ENCODE measurements at places on chromosomes 1 and 21.

DNA sequence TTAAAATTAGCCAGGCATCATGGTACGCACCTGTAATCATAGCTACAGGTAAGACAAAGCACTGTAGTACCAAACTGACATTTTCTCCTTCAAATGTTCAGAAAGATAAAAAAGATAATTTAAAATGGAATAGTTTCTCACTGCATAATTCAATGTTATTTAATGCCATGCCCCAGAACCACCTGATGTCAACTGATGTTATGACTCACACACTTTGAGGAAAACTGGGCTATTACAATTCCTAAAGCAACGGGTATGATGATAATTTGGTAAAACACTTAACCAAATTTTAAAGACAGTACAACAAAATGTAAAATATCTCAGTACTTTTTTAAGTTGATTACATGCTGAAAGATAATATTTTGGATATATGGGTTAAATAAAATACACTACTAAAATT, 22.9 kb upstream of the PLEKHO1 start:
- no peak for DNase-seq

DNA sequence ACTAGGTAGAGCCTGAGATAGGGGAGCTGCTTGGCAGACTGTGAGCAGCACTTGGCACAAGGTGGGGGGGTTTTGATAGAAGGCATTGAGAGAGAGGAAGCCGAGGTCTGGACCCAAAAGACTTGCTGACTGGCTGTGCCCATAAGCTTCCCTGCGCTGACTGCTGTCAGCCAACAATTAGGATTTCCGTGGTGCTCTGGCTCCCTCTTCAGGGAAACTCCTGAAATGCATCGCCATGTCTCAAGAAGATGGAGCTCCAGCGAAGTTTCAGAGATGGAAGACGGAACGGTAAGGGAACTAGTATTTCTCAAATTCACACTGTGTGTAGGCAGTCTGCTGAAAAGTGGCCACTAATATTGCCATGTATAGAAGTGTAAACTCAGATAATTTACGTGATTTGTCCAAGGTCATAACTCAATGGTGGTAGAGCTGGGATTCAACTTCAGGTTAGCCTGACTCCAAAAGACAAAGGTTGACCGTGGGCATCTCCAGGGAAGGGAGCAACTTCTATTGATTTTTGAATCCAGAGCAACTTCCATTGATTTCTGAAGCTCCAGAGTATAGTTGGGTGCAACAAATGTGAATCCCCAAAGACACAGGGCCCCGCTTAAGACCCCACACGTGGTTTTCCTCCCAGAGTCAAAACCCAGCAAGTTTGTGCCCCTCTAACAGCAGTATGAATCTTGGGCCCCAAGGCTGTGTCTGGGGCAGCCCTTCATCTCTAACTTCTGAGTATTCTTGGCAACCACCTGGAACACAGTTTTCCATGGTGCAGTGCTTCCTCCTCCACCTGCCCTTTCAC, 44.5 kb upstream of the CRNN start:
- peak; percentile 69 for DNase-seq

DNA sequence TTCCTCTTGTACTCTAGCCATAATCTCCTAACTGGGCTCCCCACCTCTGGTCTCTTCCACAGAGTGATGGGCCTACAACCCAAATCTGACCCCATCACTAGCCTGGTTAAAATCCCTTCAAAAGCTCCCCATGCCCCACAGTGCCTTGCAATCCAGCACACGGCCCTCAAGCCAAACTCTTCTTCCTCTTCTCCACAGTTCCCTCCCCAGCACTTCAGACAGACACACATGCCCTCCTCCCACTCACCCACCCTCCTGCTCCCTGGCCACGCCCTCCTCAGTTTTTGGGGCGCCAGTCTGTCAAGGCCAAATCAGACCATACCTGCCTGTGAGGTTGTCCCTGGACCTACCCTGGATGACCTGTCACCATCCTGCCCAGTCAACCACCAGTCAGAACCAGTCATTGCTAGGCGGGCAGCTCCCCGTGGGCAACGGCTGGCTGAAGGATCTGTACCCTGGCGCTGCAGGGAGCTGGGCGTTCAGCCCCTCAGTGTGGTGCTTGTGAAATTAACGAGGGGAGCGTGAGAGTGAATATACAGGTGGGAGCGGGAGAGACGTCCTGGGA, 753 bp downstream of the C1orf210 start:
- no peak for DNase-seq

DNA sequence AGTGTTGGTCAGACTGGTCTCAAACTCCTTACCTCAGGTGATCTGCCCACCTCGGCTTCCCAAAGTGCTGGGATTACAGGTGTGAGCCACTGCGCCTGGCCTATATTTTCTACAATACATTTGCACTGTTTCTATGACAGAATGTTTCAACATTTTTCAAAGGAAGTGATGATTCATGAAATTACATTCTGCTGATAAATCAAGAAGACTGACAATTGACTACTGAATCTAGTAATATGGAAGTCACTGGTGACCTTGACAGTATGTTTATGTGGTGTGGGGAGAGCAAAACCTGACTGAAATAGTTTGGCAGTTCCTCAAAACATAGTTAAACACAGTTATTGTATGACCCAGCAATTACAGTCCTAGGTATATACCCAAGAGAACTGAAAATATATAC, 18.1 kb downstream of the LRIF1 start:
- DNase-seq, result no peak

DNA sequence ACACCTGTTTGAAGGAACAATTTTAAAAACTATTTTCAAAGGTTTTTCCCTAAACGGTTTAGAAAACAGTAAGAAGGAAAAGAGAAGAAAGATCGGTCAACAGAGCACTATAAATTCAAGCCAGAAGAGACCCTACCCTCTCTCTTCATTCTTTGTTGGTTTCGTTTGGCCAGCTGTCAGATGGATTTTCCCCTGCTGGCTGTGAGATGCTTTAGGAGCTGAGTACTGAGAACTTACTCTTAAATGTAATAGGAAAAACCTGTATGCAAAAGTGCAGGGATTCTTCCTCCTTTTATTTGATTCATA, 1.3 kb upstream of the TXNIP start:
- DNase-seq, result no peak

DNA sequence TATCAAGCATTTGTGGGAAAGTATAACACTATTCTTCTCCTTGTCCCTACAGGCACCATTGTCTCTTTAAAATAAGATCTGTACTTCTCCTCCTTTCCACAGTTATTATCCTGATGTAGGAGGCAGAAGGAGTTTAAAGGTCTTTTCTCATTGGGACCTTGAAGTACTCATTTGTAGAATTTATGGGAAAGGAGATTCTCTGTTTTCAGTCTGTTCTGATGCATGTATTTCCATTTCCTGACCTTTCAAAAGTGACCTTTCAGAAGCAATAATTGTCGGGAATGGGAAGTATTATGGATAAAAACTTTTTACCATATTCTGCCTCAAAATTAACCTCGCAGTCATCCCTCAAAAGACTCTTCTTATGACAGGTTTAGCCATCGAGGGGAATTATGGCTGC, 224.8 kb downstream of the CTH start:
- no peak for DNase-seq

GRCh38 chr21:20789729-20790500, 208.3 kb upstream of the NCAM2 start:
- DNase-seq, result no peak

GRCh38 chr1:29397981-29398380, 161.7 kb downstream of the PTPRU start:
- DNase-seq, result no peak

GRCh38 chr1:201356236-201356635, 21.2 kb downstream of the TNNT2 start:
- DNase-seq, result no peak

DNA sequence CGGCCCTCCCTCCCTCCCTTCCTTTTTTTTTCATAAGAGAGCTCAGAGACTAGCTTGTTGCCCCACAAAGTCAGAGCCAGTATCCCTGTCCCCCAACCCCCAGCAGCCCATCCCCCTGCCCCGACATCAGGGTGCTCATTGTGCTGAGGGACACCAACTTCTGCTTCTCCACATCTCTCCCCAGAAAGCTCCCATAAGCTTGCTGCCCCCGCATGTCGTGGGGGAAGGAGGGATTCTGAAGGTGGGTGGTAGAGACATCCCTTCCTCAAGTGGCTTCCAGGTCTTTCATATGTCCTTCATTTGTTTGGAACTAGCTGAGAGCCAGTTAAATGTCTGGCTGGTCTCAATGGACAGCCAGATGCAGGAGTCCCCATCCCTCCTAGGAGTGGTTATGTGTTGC, 41.2 kb downstream of the RHBG start:
- no peak for DNase-seq

DNA sequence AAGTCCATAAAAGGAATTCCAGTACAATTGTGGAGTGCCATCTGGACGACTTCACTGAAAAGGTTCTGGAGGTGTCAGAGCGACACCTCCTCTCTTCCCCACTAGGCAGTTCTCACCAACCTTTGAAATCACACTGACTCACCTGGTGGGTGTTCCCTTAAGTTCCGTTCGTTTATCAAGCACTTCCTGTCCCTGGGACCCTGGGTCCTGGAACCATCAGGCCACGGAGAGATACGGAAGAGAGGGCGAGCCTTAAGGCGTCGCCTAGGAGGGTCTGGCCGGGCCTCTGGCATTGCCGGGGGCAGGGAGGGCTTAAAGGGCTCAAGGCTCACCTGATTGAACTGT, 317 bp downstream of the SPAG17 start:
- no peak for DNase-seq

DNA sequence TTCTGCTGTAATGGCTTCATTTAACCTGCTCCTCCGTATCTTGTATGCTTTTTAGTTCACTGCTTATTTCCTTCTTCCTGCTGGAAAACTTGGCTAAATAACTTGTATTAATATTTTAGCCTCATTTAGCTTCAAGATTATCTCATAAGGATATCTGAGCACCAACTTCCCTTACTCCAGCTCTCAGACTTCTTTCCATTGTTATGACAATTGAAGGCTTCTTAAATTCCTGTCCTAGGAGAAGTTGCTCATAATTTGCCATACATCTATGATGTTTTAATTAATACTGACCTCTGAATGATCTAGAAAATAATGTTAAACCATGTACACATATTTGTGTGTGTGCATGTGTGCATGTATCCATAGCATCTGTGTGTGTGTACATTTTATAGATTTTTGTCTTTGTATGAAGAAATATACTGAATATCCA, 1524.4 kb upstream of the TPTE start:
- no peak for DNase-seq

GRCh38 chr1:59514061-59514909, 217.4 kb downstream of the FGGY start:
- DNase-seq, result no peak

- no peak for DNase-seq
Observed at GRCh38 chr1:24822887-24823286, 77.6 kb downstream of the CLIC4 start.

- DNase-seq, result no peak
Observed at GRCh38 chr21:41948078-41948895, 5.5 kb downstream of the C2CD2 start.

DNA sequence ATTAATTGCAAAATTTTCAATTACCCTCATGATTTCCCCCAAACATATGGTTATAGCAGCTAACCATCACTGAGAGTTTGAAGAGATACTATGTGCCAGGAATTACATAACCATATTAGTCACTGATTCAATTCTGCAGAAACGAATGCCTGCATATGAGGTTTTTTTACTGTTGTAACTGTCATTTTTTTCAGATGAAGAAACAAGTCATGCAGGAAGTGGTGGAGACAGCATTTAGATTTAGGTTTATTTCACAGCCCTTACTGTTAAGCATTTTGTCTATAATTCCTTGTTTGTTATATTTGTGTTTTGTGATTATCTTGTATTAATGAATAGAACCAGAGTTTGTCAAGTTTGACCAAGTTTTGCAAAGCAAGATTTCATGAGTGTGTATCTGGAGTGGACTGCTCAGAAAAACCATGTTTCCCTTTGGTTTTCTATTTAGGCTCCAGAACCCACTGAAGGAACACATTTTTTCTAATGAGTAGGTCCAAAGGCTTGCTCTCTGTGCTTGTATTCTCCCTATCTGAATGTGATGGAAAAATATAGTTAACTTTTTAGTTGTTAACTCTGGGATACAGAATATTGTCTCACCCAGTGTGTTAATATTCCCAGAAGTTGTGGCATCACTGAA, 308.5 kb upstream of the ADAMTS5 start:
- peak; percentile 74 for DNase-seq

DNA sequence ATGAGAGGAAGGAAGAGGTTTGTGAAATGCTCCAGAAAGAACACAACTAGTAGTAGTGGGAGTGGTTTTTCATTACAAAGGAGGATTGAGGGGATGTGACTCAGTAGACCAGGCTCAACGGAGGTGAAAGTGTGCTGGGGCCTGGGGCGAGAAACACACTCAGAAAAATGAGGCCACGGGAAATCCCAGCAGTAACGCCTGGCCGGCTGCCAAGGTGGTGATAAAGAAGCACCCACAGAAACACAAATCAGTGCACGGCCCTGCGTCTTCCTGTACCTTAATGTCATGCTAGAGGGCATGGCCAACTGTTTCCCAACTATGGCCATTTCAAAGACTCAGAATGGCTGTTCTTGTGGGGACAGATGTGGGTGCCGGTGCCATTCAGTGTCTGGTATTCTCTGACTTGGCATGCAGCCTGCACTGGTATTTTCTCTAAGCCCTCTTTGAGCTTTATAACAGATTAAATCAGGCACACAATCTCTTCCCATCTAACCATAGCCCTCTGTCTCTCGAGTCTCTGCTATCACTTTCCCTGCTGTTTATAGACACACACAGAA, 38.2 kb downstream of the URB2 start:
- peak; percentile 96 for DNase-seq

DNA sequence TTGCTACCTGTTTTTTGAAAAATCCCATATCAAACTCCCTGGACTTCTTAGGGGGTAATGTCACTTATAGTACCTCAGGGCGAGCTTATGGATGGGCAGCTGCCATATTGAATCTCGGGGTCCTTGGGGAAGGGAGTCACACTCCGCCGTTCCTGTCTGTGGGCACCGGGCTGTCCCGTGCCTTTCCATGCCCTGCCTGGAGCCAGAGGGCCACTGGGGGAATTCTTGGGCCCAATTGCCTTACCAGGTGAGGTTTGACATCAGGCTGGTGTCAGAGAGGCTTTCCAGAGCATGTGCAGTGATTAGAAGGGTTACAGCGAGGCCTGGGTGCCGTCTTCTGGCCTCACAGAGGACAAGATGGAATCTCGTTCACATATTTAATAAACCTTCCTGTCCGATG, 28.8 kb downstream of the QSOX1 start:
- no peak for DNase-seq

DNA sequence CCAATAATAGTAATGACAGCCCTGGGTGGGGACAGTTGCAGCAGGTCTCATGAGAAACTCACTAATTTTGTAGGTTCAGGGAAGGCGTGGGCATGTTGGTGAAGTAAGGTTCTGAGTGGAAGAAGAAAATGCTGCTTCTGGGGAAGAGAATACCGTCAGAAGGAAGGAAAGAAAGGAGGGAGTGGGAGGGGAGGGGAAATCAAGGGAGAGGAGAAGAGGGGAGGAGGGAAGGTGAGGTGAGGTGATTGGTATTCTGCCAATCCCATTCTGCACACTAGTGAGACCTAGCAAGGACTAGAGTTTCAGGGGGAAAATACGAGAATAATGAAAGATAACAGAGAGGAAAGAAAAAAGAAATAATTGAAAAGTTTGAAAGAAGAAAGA, 32.4 kb upstream of the MGST3 start:
- DNase-seq, result no peak

DNA sequence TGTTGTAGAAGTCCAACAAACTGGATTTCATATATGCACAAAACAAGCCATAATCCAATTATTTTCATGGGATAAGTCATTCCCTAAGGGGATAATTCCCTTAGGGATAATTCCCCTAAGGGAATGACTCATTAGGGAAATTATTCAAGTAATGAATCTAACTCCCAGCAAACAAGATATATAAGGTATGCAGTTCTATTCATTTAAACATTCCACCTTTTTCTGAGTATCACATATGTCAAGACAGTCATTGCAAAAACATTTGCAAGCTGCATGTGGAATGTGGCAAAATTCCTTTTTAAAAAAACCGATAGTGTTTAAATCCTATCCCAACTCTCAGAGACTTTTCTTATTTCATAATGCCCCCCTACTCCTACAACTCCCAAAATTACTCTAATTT, 131.2 kb downstream of the AKT3 start:
- DNase-seq, result peak; percentile 3
